Left ventricle myocardium superior (tissue), 1 donor: ENCODE measurements at places on chromosomes 16 and 17. TPM values are rescaled to one million over a fixed set of nuclear protein-coding genes. Genes with fewer than 3 reads are reported as not detected.
A peak's percentile ranks its signal among the peaks of the same experiment; 100 is the strongest.

NPIPB8 gene
- total RNA-seq = not detected

TMEM98 gene
- total RNA-seq = 10.7 TPM

ZFP3 gene
- 11.1 TPM for total RNA-seq

TEX14 gene
- total RNA-seq = 0.15 TPM

CCL4L2 gene
- total RNA-seq = not detected

RDM1 gene
- not detected for total RNA-seq

SOCS7 gene
- total RNA-seq = 15.2 TPM

GRCh38 chr17:27346228-27346899, 52.5 kb downstream of the WSB1 start:
- DNase-seq = no peak

DNA sequence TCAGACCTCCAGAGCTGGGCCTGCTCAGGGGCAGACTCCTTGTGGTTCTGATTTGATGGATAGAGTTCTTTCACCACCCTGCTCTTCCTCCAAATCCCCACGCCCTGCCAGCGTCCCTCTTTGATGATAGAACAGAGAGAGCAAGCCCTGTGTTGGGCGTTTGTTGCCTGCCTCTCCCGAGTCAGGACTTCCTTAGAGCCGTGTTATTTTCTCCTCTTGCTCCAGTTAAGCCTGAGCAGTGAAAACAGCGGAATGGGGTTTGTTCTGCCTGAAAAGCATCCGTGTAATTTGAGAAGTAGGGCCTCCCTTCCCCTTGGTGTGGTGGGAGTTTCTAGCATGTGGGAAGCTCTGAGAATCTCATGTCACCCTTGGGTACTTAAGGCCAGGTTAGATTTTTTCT, 22.1 kb downstream of the TMEM94 start:
- no peak for DNase-seq

GRCh38 chr16:1325673-1326371, 7.6 kb upstream of the BAIAP3 start:
- DNase-seq = no peak

DNA sequence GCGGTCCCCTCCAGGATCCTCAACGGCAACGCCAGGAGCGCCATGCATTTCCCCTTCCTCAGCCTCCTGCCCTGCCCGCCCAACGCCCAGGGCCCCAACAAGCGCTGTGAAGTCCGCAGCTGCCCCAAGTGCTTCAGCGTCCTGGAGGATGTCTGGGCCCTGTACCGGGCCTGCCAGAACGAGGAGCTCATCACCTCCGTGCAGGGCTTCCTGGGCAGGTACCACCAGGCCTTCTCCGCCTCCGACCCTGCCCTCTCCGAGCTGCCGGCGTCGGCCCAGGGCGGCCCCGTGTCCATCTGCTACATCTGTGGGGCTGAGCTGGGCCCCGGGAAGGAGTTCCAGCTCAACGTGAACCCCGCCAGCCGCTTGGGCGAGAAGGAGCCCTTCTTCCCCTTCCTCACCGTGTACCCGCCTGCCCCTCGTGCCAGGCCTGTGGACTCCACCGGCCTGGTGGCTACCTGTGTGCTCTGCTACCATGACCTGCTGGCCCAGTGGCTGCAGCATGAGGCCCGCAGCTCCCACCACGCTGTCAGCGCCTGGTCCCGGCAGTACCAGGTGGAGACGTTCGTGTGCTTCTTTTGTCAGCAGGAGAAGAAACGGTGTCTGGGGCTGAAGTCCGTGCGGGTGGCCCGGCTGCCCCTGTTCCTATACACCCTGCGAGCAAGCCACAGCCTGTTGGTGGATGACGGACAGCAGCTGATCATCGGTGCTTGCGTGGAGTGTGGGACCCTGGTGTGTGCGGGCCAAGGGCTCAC, 58.9 kb upstream of the CIBAR2 start:
- DNase-seq = peak; percentile 43

DNA sequence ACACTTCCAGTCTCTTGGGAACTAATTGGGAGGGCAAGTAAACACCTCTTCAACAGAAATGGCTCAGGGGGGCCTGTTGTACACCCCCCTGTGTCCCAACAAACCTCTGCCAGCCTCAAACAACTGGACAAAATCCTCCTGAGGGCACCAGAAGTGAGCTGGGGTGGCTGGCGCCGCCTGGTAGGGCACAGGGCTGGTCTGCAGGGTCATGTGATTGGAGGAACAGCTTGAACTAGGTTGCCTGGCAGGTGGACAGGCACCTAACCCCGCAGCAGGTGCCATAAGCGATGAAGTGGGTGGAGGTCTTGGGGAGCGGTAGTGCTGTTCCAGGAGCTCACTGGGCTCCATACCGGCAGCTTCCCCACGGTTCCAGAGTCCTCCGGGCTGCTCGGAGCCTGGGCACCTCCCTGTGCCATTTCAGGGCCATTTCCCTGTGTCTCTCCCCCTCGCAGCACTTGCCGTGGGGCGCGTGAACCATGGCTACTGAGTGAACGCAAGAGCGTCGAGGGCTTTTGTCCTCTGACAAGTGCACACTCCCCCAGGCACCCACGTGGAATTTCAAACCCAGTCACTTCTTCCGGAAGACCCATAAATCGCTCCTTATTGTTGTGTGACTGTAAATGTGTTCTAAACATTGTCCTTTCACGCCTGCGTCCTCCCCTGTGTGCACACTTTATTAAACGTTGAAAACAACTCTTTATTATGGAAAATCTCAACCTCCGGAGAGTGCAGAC, 101.5 kb downstream of the SEC14L1 start:
- DNase-seq = no peak

DNA sequence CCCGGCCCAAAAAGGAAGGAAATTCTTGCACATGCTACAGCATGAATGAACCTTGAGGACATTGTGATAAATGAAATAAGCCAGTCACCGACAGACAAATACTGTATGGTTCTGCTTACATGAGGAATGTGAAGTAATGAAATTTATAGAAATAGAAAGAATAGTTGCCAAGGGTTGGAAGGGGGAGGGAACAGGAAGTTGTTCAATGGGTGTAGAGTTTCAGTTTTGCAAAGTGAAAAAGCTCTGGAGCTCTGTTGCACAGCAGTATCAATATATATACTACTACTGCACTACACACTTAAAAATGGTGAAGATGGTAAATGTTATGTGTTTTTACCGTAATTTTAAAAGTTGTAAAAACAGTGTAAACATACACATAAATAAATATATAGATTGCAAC, 43.7 kb downstream of the PKD1L3 start:
- DNase-seq = no peak
